Stimulated activated naive CD8-positive, alpha-beta T cell treated with anti-CD3 and anti-CD28 coated beads, Interleukin-15, Interleukin-2, amounts not matched to agents 100 U/mL and 50 U/mL, for 24 hours (primary cell): ENCODE measurements at places on chromosomes 13 and 19.

GRCh38 chr13:98475522-98475921 is 101.4 kb downstream of the STK24 start:
- no peak for DNase-seq

GRCh38 chr19:30083125-30083681 is 141.2 kb downstream of the URI1 start:
- DNase-seq: no peak

- DNase-seq: peak; percentile 51
Measured at GRCh38 chr19:1206864-1207450, 1.4 kb downstream of the STK11 start.

GRCh38 chr13:31814536-31814935 is 75.2 kb downstream of the RXFP2 start:
- DNase-seq: no peak

- DNase-seq: no peak
Measured at GRCh38 chr13:45219938-45220375, 19.1 kb upstream of the KCTD4 start.

- peak; percentile 78 for DNase-seq
Measured at GRCh38 chr19:17522988-17523872, 11.8 kb downstream of the PGLS start.

DNA sequence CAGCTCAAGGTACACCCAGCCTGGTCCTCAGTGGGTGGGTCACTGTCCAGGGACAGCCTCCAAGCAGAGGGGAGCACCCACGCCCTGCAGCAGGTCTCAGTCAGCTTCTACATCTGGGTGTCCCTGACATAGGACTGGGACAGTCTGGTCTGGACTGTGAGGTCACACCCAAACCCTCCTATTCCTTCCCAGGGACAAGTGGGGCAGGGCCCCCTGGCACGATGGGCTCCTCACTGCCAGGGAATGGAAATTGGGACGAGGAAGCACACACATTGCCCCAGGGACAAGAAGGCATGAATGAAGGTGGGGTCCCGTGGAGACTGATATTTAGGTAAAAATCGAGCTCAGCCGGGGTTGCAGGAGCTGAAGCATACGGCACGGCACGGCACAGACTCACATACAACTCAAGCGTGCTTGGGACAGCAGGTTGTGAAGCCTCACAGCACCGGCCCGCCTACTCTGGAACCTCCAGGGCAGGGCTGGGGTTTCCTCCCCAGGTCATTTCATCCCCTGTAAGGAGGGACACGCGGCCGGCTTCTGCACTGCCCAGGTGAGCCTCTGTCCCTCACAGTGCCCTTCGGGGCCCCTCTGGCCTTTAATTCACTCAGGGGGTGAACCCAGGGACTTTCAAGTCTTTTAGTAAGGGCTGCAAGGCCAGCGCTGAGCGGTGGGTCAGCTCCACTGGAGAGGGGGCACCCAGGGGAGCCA is 3.5 kb downstream of the PNMA8B start:
- no peak for DNase-seq

DNA sequence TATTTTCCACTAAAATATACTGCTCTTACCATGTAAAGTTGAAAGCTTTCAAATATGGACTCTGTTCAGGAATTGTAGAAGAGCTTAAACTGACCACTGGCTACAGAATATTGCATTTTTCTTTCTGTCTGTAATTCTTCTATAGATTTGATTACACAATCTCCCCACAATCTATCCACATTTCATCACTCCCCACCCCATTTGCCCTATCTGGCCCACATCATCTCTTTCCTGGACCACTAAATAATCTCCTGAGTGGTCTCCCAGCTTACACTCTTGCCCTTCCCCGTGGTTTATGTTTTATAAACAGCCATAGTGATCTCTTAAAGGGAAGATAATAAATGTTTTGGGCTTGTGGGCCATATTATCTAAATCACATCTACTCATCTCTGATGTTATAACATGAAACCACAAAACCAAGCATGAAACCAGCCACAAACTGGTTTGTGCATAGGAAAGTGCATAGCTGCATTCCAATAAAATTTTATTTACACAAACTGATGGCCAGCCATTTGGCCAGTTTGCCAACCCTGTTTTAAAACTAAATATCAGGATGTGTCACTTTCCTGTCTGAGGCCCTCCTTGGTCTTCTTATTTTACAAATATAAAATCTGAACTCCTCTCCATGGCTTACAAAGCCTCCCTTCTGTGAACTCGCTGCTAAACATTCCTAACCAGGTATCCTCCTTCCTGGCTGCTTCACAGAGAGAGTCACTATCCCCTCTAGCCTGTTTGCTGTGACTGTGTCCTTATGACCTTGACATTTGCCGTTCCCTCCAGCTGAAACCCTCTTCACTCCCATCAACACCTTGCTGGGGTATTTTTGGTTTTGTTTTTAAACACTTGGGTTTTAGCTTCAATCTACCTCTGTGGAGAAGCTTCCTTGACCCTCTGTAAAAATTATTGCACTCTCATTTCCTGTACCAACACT is 500.9 kb downstream of the GPC6 start:
- DNase-seq: no peak

- DNase-seq: peak; percentile 53
Measured at GRCh38 chr13:99237981-99238662, 20.1 kb downstream of the GPR18 start.

GRCh38 chr13:112236016-112236415 is 140.1 kb upstream of the SPACA7 start:
- DNase-seq: no peak

DNA sequence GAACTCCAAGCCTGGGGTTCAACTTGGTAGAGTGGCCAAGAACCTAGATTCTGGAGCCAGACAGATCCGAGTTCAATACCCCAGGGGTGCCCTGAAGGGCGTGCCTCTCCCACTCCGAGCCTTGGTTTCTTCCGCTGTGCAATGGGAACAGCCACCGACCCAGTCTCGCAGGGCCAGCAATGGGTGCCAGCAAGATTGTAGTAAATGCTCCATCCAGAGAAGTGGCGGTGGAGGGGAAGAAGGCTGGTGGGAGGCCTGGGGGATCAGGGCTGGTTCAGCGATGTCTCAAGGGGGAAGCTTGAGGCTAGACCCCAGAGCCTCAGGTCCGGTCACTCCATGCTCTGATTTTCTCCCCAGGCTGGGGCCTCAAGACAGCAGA is 4.5 kb downstream of the WIZ start:
- no peak for DNase-seq

GRCh38 chr13:102593466-102593865 is 3.3 kb upstream of the TPP2 start:
- DNase-seq: no peak

DNA sequence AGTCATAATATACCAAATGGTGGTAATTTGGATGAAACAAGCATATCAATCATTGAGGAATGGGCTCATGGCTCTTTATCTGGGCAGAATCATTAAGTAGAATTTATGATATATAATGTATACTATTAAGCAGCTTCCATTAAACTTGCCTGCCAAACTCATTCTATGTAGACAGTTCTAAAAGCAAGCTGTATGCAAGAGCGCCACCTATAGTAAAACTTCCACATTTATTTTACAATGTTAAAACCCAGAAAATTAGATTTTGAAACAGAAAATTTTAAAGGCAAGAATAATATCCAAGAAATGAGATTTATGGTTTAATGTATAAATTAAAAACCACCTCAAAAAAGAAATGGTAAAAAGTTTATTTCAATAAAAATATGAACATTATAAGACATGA is 161.5 kb downstream of the MZT1 start:
- no peak for DNase-seq

DNA sequence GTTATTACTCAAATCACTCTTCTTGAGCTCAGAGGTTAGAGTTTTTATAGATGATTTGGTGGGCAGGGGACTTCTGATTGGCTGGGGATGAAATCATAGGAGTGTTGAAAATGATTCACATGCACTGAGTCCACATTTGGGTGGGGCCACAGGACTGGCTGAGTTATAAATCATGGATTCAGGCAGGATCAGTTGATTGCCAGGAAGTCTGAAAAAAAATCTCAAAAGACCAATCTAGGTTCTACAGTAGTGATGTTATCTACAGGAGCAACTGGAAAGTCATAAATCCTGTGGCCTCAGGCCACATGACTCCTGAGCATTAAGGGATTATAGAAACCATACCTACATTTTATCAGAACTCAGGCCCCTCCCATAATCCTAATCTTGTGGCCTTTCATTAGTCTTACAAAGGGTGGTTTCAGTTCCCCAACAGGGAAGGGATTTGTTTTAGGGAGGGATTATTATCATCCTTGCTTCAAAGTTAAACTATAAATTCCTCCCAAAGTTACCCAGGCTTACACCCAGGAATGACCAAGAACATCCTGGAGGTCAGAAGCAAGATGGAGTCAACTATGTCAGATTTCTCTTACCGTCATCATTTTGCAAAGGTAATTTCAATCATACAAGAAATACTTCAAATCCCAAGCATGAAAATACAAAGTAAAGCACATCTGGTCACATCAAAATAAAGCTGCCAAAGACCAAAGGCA is 5.6 kb upstream of the CCDC70 start:
- DNase-seq: no peak

DNA sequence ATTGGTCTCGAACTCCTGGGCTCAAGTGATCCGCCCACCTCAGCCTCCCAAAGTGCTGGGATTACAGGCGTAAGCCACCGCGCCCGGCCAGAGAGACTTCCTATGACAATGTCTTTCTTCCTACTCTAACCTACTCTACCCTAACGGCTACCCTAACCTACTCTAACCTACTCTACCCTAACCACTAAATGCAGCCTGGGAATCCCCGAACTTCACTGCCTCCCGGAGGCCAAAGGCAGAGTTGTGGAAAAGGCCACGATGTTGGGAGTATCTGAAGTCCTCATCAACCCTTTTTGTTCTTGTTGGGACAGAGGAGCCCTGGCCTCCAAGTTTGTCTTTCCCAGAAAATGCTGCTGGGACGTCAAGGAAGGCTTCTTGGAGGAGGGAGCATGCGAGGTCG is 967 bp upstream of the NR2C2AP start:
- no peak for DNase-seq

DNA sequence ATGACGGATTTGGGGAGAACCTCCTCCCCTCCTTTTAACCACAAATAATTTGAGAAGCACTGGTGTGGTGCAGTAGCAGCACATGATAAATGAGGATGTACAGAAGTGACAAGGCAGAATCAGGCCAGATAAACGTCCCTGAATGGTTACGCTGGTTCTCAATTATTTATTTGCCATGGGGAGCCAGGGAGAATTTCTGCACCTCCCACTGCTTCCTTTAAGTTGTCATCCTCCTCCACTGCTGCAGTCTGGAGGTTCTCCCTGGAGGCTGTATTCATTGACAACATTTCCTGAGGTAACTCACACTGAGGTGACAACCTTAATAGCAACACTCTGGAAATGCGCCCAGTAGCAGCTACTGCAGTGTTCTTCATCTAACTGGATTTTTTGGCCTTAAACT is 308.9 kb upstream of the SLITRK1 start:
- no peak for DNase-seq

DNA sequence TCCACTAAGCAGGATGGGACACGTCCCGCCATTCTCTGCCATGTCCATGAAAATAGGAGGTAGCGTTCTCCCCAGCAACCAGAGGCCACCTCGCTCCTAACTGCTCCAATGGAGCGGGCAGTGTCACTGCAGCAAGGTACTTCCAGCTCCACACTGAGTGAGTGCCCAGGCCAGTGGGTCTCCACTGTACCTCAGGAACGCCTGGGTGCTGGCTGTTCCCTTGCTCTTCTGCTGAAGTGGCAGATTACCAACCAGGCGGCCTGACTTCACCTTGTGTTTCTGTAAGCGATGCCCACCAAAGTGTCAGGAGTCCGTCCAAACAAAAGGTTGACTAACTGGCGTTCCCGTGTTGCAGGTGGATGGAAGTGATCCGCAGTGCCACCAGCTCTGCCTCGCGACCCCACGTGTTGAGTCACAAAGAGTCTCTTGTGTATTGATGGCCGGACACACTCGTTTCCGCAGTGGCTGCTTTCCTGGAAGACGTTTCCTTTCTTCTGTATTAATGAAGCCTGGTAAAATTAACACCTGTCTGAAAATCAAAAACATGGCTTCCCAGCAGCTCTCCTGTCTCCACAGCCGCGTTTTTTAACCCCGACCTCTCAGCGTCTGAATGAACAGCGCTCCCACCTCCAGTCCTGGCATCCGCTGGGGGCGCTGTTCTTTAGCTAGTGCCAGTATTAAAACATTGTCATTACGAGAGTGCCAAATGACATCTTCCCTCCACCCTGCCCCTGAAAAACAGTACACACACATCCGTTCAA is 128.8 kb downstream of the STK24 start:
- DNase-seq: peak; percentile 28

GRCh38 chr13:80217614-80218456 is 123.1 kb downstream of the SPRY2 start:
- DNase-seq: no peak

DNA sequence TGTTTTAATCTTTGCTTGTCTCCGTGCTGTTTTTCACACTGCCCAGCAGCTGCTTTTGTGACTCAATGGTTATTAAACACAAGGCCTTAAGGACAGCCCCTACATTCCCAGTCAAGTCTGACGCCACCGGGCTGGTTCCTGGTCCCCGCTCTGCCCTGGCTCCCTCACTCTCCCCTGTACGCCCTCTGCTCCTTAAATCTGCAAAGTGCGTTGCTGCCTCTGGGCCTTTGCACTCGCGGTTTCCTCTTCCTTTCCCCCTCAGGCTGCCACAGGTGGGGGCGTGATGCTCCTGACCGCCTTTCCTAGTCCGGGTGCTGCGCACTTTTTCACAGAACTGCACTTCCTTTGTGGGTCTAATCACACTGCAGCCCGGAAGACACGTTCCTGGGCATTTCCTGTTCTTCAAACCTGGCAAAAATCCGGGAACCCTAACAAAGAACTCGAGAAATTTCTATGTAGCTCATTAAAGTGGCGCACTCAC is 25.6 kb downstream of the NOSIP start:
- peak; percentile 65 for DNase-seq

DNA sequence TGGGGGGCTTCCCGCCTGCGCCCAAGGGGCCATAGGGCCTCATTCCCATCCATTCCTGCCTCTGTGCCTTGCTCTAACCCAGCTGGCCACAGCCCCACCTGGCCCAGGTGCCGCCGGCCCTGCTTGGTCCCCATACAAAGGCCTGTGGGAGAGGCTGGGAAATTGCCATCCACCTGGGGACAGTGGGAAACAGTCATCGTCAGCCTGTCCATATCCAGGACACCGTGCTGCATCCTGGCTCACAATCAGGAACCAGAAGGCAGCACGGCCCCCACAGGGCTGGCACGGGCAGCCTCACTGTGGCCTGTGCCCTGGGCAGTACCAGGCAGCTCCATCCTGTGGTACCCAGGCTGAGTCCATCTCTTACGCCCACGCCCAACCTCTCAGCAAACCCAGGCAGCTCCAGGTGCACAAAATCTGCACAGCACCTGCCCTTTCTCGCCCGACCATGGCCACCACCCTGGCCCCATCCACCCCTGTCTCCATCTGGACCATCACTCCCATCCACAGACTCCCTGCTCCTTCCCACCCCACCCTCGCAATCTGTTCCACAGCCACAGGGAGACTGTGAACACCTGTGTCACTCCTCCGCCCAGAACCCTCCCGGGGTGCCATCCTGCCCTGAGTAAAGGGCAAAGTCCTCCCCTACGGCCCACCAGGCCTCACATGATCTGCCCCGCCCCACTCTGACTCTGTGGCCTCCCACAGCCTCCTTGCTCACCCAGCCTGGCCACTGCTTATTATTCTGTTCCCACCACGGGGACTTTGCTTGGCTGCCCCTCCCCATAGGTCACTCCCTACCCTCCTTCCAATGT is 21.1 kb upstream of the FBXO27 start:
- DNase-seq: no peak

GRCh38 chr13:42649831-42650230 is 75.9 kb downstream of the TNFSF11 start:
- DNase-seq: no peak
